Hematopoietic multipotent progenitor cell treated with erythropoietin and hydrocortisone succinate and interleukin-3 and kit ligand, for 8 days (in vitro differentiated cells): ENCODE measurements at places on chromosomes 4 and X.

GRCh38 chr4:21656832-21657231 is 291.7 kb downstream of the KCNIP4 start:
- no peak for DNase-seq

DNA sequence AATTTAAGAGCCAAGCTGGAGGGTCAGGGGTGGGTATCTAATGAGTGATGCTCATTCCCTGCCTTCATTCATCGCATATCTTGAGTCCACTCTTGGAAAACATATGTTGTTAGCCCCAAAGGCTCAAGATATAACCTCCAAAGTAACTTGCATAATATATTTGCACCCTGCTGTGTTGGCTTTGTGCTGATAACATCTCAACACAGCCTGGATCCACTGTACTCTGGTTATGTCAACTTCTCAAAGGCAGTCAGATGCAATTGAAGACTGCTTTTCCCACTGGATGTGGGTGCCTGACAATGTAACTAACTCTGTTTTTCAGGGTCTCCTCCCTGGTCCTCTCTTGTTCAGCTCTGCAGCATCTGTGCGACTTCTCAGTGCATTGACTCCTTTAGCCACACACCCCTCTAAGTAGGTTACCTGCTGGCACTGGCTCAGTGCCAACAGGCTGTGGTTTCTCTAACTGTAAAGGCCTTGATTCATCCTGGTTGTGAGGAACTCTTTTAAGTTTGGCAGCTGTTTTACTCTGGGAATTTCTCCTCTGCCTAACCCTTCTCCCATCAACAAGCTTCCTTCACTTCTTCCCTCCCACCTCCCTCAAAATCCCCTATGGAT is 28.1 kb downstream of the SLC16A2 start:
- DNase-seq = no peak

- DNase-seq = no peak
These were observed 22.6 kb upstream of the STBD1 start for GRCh38 chr4:76283900-76284299.

DNA sequence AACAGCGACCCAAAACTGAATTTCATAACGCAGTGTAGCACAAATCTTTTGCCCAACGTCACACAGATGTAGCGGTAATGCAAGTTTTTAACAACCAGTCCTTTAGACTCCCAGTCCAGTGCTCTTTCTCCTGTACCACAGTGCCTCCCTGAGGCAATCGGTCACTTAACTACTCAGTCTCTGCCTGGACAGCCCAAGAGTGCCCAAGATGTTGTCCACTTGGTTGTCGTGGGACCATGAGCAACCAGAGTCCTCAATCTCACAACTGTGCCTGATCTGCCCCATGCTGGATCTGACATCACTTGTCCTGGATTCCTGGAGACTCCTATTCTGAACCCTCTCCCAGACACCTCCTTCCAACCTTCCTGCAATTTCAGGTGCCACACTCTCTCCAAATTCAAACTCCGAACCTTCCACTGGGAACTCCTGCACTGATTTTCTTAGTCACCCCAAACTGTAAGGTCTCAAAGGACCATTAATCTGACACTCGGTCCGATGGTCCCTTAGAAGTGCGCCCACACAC is 702 bp downstream of the MMGT1 start:
- DNase-seq = peak; percentile 44

DNA sequence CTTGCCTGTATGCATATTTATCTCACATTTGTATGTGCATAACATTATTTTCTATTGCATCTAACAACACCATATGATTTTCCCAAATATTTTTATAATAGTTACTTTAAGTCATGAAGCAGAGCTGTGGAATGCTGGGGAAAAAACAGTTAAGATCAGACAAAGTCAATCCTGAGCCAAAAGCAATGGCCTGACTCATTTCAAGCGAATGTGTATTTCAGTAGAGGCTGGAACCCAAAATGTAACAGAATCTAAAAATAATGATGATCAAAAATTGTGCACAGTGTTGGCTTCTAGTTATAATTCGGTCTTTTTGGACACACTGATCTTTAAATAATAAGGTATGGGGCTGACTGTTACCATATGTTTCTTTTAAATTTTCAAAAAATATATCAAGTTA is 516.2 kb upstream of the ADGRL3 start:
- no peak for DNase-seq

DNA sequence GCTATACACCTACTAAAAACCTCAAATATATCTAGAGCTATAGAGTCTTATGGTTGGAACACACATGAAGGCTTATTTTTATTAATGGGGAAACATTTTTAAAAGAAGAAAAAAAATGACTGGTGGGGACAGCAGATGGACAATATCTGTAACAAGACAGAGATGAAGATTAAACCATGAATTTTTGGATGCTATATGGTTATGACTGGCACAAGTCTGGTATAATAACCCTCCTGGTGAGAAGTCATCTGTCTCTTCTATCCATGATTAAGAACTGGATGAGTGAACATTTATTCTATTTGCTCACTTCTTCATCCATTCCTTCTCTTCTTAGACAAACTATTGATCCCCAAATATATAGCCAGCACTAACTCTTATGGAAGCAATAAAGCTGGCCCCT is 104.4 kb downstream of the EFHC2 start:
- DNase-seq = no peak
